ENCODE measurements at places on chromosomes 11 and 22.

- no peak for DNase-seq
Measured at GRCh38 chr11:115885535-115886421, 381.6 kb upstream of the CADM1 start.

DNA sequence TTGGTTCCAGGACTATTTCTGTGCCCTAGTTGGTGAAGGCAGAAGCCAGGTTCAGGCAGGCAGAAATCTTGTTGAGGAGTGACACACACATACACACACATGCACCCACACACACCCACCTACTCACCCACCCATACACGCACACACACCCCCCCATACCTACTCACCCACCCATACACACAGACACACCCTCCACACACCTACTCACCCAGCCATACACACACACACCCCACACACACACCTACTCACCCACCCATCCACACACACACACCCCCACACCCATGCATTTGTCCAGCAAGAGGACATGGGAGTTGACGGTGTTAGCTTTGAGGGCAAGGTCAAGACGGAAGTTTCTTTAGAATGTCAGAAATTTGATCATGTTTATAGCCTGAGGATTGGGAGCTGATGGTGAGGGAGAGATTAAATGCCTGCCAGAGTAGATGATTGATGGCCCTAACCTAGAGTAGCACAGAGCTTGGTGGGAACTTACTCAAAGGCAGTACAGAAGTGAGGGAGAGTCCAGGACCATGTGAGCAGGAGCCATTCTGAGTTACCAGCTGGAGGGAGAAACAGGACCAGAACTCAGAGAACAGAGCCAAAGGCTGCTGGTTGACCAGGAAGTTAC lies 68.9 kb downstream of the CYB5R2 start:
- DNase-seq: no peak

DNA sequence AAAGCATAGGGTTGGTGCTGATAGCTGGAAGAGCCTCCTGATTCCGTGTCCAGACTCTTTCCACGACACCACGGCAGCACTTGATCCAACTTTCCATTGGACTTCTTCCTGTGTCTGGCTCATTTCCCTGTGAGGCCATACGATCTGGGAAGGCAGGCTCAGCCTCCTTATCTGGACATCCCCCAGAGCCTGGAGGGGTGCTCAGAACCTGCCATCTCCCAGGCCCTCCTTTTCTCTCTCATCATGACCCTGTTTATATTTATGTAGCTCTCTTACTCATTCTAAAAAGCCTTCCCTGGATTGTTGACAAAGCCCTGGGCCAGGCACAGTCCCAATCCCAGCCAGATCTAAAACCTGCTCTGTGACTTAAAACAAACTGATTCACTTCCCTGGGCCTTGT lies 7.8 kb upstream of the BCL9L start:
- DNase-seq: no peak

DNA sequence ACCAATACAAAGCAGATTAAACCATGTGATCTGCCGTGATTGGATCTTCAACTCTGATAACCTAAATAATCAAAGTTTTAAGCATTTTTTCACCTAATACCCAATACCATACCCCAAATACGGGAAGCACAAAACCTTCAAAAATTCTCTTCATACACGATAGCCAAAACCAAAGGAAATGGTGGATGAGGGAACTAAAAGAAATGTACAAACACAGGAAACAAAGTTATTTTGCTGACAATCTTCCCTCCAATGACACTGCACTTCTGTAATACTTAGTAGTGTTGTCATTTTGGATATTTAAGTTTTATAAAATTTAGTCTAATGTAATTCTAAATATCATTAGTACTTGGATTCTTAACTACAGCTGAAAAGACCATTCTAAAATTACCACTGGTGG lies 27.0 kb downstream of the CSTF3 start:
- DNase-seq: no peak

GRCh38 chr11:28842716-28843115 lies 734.5 kb downstream of the METTL15 start:
- DNase-seq: no peak

GRCh38 chr11:55849037-55849436 lies 10.5 kb downstream of the OR5D16 start:
- DNase-seq: no peak

- no peak for DNase-seq
Measured at GRCh38 chr11:13348305-13348704, 70.7 kb downstream of the BMAL1 start.

- DNase-seq: no peak
Measured at GRCh38 chr22:50153756-50154140, 16.8 kb upstream of the PANX2 start.

- DNase-seq: no peak
Measured at GRCh38 chr22:49492308-49492707, 335.4 kb downstream of the BRD1 start.

GRCh38 chr11:33866936-33867335 lies 24.9 kb downstream of the LMO2 start:
- DNase-seq: no peak

- peak; percentile 91 for DNase-seq
Measured at GRCh38 chr11:65110354-65110861, 1.3 kb upstream of the TM7SF2 start.

GRCh38 chr11:73320763-73321603 lies 12.9 kb downstream of the ARHGEF17 start:
- DNase-seq: no peak

GRCh38 chr11:69251639-69252489 lies 42.1 kb upstream of the MYEOV start:
- DNase-seq: no peak

DNA sequence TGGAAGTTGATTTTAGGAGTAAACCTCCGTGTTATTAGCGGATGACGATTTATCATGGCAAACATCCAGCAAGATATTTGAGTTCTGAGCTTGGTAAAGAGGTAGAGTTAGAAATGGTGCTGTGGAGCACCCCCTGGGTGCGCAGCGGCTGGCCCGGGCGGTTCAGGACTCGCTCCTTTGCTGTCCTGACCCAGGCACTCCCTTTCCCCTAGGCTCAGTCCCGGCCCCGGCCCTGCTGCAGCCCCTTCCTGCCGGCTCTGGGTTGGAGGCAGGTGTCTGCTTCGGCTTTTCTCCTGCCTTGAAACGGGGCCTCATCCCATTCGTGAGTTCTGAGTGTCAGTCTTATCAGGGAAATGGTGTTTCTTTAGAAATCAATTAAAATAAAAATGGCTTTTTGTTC lies 33.4 kb downstream of the AP2A2 start:
- no peak for DNase-seq

- no peak for DNase-seq
Measured at GRCh38 chr11:47035108-47035507, 98.5 kb downstream of the CSTPP1 start.

DNA sequence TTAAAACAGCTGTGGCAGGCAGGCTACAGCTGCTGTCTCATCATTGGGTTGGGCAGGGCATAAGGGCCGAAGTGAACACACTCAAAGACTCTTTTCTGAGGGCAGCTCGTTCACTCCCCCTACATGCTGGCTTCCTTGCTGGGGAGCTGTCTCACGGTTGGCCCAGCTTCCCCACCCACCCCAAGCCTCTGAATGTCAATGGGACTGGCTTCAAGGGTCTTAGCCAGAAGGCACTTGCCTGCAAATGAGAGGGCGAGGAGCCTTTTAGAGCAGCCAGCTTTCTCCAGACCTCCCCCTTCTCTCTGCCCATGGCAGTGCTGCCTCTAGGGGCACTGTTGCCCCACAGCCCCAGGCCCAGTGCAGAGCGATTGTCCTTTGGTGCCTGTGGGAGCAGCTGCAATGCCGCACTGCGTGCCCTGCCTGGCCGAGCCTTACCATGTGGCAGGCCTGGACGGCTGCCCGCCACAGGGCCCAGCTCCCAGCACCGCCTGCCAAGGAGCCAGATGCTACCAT lies 94.7 kb upstream of the RASSF10 start:
- DNase-seq: no peak

DNA sequence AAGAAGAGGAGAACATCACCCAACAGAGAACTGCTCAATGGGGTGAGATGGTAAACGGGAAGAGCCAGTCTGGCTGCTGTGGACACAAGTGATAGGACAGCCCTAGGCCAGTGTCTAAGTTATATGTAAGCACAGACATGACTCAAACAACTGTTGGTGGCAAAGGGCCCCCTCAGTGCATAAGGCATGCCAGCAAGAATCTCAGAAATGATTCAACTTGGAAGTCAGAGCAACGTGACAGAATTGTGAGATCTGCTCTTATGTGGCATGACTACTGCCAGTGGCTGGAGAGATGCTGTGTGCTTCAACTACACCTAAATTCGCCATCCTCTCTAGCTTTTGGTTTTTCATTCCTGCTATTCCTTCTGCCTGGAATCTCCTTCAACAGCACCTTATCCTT lies 7.4 kb downstream of the SLN start:
- no peak for DNase-seq

DNA sequence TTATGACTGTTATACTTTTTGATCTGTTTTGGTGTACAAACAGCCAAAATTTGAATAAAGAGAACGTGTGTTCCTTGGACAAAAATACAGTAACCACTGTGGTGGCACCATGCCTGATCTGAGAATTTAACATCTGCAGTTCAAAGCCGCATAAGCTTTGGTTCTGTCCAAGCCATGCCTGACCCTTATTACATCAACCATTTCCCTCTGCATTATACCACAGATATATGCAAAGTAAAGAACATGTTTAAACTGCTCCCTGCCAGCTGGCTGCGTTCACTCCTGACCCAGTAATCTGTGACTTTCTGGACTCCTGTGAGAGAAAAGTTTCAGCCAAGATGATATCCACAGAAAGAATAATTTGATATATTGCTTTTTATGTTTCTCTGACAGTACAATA lies 890.5 kb upstream of the ANO3 start:
- DNase-seq: no peak

- DNase-seq: no peak
Measured at GRCh38 chr11:19458231-19458630, 217.5 kb upstream of the E2F8 start.

GRCh38 chr11:14454861-14455632 lies 44.6 kb downstream of the COPB1 start:
- no peak for DNase-seq

DNA sequence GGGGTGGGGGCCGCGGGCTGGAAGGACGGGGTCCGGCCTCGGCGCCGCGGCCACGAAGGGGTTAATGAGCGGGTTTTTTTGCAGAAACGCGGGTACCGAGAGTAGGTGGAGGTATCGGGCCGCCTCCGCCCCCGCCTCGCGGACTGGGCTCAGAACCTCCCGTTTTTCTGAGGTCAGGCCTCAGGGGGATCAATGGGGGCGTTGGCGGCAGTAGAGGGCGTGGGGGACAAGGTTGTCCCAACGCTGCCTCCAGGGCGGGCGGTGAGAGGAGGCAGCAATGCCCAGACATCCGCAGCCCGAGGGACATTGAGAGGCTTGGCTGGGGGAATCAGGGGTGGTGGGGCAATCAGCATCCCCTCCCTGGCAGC lies 34.8 kb upstream of the PRODH start:
- DNase-seq: no peak

GRCh38 chr22:48098243-48098920 lies 1335.9 kb downstream of the TBC1D22A start:
- no peak for DNase-seq

DNA sequence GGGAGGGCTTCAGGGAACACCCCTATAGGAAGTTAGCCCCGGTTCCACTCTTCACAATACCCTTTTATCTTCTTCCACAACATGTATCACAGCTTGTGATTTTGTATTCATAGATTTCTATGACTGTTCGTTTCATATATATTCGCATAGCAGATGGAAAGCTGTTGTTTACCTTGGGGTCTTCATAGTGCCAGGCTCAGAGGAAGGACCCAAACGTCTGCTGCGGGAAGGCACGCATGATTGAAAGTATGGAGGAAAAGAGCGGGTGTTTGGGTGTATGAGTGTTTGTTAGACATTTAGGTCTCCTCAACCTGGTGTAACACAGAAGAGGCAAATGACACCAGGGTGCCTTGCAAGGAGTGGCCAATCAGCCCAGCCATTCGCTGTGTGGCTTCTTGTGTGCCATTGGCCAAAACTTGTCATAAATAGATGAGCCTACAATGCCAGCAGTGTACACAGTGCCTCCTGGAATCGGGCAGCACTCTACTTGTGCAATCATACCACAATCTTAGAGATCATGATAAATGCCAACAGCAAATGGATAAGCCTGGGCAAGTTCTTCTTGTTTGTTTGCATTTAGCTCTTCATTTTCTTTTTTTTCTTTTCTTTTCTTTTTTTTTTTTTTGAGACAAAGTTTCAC lies 10.9 kb upstream of the ADA2 start:
- no peak for DNase-seq

- no peak for DNase-seq
Measured at GRCh38 chr11:73375830-73376159, 404 bp upstream of the RELT start.

DNA sequence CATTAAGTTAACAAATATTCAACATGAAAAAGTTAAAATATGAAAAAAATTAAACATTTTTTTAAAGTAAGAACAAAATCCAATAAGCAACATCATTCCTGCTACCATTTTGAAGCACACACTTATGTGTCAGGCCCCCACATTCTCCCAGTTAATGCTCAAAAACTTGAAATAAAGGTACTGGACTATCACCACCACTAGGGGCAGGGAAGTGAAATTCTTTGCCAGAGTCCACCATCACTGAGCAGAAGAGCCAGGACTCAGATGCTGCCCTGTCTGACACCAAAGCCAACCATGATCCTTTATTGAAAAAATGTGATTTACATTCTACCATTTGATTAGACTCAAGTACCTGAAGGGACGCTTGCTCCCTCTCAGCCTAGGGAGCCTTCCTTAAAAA lies 39.1 kb downstream of the PITPNB start:
- DNase-seq: no peak

- no peak for DNase-seq
Measured at GRCh38 chr11:77249427-77249826, 52.1 kb downstream of the GDPD4 start.

GRCh38 chr11:111378861-111379601 lies at the start of gene POU2AF1:
TSS of gene POU2AF1 (minus strand) at chr11:111379275. CDS start at chr11:111379177, 98 bp downstream.
- peak; percentile 20 for DNase-seq

DNA sequence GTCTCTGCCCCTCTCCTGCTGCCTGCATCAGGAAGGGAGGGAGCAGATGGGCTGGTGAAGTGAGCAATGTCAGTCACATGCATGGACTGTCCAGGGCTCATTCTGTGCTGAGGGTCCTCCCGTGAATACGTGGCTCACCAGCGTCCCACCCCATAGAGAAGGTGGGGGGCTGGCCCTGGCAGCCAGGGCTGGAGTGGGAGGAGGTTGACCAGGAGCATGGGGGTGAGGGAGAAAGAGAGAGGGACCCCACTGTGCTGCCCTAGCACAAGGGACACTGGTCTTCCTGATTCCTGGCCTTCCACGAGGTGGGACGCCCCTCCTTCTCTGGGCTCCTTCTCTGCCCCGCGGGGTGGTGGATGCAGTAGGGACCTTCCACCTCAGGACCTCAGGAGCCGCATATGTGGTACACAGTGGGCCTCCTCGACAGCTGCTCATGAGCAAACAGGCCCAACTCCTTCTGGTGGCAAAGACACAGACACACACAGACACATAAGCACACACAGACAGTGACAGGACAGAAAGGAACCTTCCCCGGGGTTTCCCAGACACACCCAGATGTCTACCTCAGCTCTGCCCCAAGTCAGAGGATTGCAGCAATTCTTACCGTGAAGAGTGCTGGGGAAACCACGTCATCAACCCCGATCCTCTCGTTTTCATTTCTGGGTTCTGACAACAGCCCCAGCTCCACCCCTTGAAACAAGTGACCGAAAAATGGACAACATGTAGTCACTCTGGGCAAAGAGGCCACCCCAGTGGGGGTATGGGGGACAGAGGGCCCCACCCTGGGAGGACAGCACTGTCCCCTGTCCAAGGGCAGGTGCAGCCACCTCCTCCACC lies 3.6 kb upstream of the APOBEC3A start:
- peak; percentile 32 for DNase-seq

Measured in stimulated activated CD4-positive, alpha-beta T cell treated with anti-CD3 and anti-CD28 coated beads, TNF-alpha, amount 100 ng/mL, for 1 hour (primary cell).